ENCODE measurements at places on chromosomes 1 and 21.

DNA sequence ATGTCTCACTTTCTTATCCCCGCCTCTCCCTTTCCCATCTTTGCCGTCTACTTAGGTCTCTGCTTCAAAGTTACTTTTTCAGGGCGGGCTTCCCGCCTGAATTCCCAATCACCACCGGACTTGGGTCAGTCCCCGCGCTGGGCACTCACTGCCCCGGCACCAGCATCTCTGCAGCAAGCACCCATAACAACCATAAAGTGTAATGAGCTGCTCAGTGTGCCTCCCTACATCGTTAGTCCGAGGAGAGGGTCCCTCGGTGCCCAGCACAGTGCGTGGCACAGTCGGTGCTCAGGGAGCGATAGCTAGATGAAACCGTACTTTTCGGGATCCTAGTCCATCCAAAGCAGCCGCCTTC, 633 bp upstream of the CTPS1 start:
- peak overlapping the region; percentile 87 for H3K4me3 ChIP-seq
- H3K36me3 ChIP-seq, result peaks cover 17% of the 10 kb centered on the region
- DNase-seq, result no peak
- H3K27ac ChIP-seq, result peak overlapping the region; percentile 89
- no peaks in the 10 kb centered on the region for H3K27me3 ChIP-seq

GRCh38 chr21:15751037-15751436, 21.3 kb downstream of the USP25 start:
- H3K4me1 ChIP-seq, result peaks cover 71% of the 10 kb centered on the region
- no peak overlapping the region for H3K4me3 ChIP-seq

- H3K27me3 ChIP-seq, result peaks cover 3% of the 10 kb centered on the region
- no peak for DNase-seq
- no peak overlapping the region for H3K4me3 ChIP-seq
- H3K27ac ChIP-seq, result no peak overlapping the region
- H3K4me1 ChIP-seq, result no peaks in the 10 kb centered on the region
Observed at GRCh38 chr1:113433184-113433583, 42.9 kb downstream of the MAGI3 start.

DNA sequence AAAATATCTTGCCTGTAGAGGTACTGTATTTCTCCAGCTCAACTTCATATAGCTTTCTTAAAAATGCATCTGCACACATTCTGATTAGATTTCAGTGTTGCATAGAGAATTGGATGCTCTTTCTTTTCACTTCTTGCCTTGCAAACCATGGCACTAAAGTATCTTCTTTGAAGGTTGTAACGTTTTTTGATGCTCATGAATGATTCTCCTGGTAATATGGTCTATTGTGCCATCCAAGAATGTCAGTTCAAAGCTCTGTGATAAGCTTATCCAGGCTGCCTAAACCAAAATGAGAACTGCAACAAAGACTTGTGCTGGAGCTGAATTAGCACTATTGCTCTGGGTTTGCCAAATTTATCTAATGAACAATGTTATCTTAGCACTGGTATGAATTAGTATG, 1.9 kb downstream of the SGIP1 start:
- peaks cover 31% of the 10 kb centered on the region for H3K27me3 ChIP-seq
- DNase-seq, result no peak
- H3K4me3 ChIP-seq, result no peak overlapping the region
- H3K4me1 ChIP-seq, result peaks cover 24% of the 10 kb centered on the region

GRCh38 chr1:161119092-161119903, 1.4 kb downstream of the NIT1 start:
- DNase-seq, result no peak
- peak overlapping the region; percentile 89 for H3K27ac ChIP-seq
- H3K4me3 ChIP-seq, result peak overlapping the region; percentile 92

DNA sequence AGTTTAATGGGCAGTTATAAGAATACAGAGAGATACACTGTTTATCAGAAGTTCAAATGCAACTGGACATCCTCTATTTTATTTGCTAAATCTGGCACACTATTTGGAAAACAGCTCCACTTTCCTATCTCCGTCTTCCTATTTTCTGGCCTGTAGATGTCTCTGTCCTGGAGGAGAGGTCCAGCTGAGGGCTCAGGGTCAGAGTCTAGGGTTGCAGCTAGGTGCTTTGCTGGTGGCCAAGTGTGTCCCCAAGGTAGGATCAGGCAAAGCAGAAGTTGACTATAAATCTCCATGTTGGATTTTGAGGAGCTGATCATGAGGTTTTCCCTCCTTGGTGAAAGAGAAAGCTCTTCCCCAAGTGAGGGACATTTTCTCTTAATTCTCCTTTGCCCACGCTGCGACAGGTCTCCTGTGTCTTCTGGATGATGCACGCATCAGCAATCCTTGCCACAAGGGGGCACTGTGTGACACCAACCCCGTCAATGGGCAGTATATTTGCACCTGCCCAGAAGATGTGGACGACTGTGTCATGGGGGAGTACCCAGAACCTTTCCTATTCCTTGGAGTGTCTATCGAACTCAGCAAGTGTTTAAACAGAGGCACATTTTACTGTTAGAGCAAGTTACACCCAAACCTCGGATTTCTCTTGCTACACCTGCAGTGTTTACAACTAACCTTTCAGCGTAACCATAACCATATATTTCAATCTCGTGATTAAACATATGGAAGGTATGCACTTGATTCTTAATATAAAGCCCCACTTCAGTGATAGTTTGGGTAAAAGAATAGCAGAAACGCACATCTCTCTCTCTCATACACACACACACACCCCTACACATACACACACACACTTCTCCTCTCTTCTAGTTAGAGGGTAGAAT, 10.2 kb downstream of the ADAM30 start:
- no peak overlapping the region for H3K4me3 ChIP-seq
- H3K27me3 ChIP-seq, result peaks cover 20% of the 10 kb centered on the region
- no peak for DNase-seq
- H3K36me3 ChIP-seq, result peaks cover 8% of the 10 kb centered on the region
- H3K27ac ChIP-seq, result no peak overlapping the region

- H3K4me3 ChIP-seq, result no peak overlapping the region
- H3K36me3 ChIP-seq, result no peaks in the 10 kb centered on the region
- peaks cover 28% of the 10 kb centered on the region for H3K4me1 ChIP-seq
- no peak for DNase-seq
- H3K27me3 ChIP-seq, result no peaks in the 10 kb centered on the region
- H3K27ac ChIP-seq, result no peak overlapping the region
Observed at GRCh38 chr1:199007423-199007822, 368.6 kb downstream of the PTPRC start.

- peaks cover 56% of the 10 kb centered on the region for H3K4me1 ChIP-seq
- H3K4me3 ChIP-seq, result no peak overlapping the region
- DNase-seq, result no peak
Observed at GRCh38 chr1:182626527-182626926, 22.3 kb upstream of the RGS16 start.

- H3K4me1 ChIP-seq, result no peaks in the 10 kb centered on the region
- no peaks in the 10 kb centered on the region for H3K36me3 ChIP-seq
- no peak for DNase-seq
- no peak overlapping the region for H3K27ac ChIP-seq
Observed at GRCh38 chr21:39099859-39100258, 83.4 kb downstream of the PSMG1 start.

DNA sequence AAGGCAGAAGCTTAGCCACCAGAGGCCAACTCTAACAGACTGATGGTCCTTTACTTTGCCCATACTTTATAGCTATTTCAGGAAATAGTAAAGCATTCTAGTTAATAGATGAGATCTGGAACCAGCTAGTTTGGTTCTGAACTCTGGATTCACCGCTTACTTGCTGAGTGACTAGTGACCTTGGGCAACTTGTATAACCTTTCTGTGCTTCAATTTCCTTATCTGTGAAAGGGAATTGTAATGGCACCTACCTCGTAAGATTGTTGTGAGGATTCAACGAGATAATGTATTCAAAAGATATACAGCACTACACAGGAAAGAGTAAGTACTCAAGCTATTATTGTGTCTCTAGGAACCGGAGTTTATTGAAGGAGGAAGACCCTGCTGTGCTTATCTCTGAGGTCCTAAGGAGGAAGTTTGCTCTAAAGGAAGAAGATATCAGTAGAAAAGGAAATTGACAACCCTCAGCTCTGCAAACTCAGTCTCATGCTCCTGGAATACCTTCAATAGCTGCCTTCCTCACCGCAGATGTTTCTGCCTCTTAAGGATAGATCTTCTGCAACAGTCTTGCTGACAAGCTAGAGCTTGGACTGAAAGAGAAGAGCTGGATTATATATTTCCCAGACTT, 11.9 kb downstream of the MTFR1L start:
- no peak overlapping the region for H3K4me3 ChIP-seq
- DNase-seq, result no peak
- H3K27ac ChIP-seq, result no peak overlapping the region
- no peaks in the 10 kb centered on the region for H3K27me3 ChIP-seq

DNA sequence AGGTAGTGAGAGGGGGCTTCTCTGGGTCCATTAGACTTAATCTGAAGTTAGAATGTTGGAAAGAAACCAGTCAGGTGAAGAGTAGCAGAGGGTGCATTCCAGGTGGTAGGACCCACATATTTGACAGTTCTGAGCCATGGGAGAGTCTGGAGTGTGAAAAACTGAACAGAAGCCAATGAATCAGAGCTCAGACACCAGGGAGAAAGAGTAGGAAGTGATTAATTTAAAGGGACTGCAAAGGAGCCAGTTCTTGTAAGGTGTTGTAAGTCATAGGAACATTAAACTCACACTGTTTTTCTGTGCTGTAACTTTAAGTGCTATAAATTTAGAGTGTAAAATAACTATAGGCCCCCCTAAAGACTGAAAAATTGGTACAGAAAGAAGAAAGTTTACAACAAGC, 5.9 kb upstream of the DHX9 start:
- no peaks in the 10 kb centered on the region for H3K27me3 ChIP-seq
- peaks cover 9% of the 10 kb centered on the region for H3K4me1 ChIP-seq
- no peak overlapping the region for H3K4me3 ChIP-seq
- DNase-seq, result no peak
- H3K36me3 ChIP-seq, result no peaks in the 10 kb centered on the region

DNA sequence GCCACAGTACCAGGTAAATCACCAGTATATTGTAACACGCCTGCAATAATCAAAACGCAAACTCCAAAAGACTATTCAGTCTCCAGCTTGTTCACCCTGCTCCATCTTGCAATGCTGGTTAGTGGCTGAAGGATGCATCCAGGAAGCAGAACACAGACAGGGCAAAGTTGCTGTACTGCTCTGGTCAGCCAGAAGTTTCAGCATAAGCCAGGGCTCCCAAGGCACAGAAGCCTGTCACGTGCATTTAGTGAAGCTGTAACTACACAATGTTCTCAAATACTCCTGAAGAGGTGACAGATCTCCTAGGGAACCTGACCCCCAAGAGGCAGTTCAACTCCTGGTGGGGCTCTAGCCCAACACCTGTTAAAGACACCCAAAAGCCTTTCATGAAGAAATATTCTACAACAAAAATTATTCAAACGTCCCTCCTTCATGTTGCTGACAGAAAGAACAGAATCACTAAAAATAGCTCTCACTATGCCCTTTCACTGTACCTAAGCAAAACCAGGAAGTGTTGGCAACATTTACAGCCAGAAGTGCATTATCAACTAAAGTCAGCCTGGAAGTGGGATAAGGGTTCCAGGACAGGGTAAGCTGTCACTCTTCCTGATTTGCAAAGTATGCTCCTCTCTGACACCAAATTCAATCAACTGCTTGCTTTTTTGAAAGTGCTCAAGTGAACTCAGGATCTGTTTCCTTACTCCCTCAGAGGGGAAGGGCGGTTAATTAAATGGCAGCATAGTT, 52.1 kb downstream of the SLC35D1 start:
- DNase-seq, result no peak
- H3K4me3 ChIP-seq, result no peak overlapping the region
- H3K36me3 ChIP-seq, result peaks cover 57% of the 10 kb centered on the region
- H3K27ac ChIP-seq, result peak overlapping the region; percentile 37

DNA sequence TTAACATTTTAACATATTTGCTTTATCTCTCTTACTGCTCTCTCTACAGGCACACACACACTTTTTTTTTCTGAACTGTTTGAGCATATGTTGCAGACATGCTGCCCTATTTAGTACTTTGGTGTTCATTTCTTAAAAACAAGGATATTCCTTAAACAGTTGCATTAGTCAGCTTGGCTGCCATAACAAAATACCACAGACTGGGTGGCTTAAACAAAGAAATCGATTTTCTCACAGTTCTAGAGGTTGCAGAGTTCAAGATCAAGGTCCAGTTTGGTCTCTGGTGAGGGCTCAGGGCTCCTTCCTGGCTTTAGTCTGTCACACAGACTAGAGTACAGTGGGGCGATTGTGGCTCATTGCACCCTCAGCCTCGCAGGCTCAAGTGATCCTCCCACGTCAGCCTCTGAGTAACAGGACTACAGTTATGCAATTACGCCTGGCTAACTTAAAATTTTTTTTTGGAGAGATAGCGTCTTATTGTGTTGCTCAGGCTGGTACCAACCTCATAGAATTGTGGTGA, 46.7 kb downstream of the RPRD2 start:
- no peak for DNase-seq
- H3K27ac ChIP-seq, result no peak overlapping the region
- peaks cover 13% of the 10 kb centered on the region for H3K36me3 ChIP-seq
- peaks cover 37% of the 10 kb centered on the region for H3K4me1 ChIP-seq
- H3K4me3 ChIP-seq, result no peak overlapping the region

- DNase-seq, result no peak
- H3K27ac ChIP-seq, result no peak overlapping the region
- no peaks in the 10 kb centered on the region for H3K36me3 ChIP-seq
Observed at GRCh38 chr1:217077426-217077825, 354.2 kb upstream of the ESRRG start.

- DNase-seq, result peak; percentile 60
- H3K27ac ChIP-seq, result peak overlapping the region; percentile 90
- peak overlapping the region; percentile 83 for H3K4me3 ChIP-seq
- H3K27me3 ChIP-seq, result no peaks in the 10 kb centered on the region
- H3K36me3 ChIP-seq, result peaks cover 55% of the 10 kb centered on the region
Observed at GRCh38 chr21:42532466-42533181, 19.0 kb downstream of the SLC37A1 start.

- no peak for DNase-seq
- H3K4me3 ChIP-seq, result no peak overlapping the region
- H3K27me3 ChIP-seq, result no peaks in the 10 kb centered on the region
- H3K36me3 ChIP-seq, result peaks cover 37% of the 10 kb centered on the region
Observed at GRCh38 chr1:29196863-29197589, 15.3 kb upstream of the SRSF4 start.

GRCh38 chr1:11355559-11356475, 82.8 kb downstream of the UBIAD1 start:
- peaks cover 6% of the 10 kb centered on the region for H3K4me1 ChIP-seq
- H3K27ac ChIP-seq, result no peak overlapping the region
- H3K36me3 ChIP-seq, result no peaks in the 10 kb centered on the region

DNA sequence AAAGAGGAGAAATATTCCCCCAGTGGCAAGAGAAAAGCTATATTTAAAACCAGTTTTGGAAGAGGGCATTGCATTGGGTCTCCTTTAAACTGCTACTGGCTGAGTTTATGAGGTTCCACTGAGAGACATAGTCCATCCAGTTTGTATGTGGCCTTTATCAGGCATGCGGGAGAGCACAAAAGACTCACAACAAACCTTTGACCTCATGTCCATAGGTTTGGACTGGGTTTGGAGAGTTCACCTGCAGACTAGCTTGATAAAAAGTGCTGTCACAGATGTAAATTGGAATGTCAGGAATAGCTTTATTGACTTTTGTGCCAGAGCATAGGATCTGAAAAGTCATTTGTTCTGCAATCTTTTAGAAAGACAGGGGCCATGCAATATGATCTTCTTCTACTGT, 131.0 kb upstream of the NRIP1 start:
- no peaks in the 10 kb centered on the region for H3K36me3 ChIP-seq
- no peak for DNase-seq
- H3K4me1 ChIP-seq, result no peaks in the 10 kb centered on the region
- H3K27me3 ChIP-seq, result no peaks in the 10 kb centered on the region
